ENCODE measurements at places on chromosomes 2 and 18. TPM values are rescaled to one million over a fixed set of nuclear protein-coding genes. Genes with fewer than 3 reads are reported as not detected.

DNA sequence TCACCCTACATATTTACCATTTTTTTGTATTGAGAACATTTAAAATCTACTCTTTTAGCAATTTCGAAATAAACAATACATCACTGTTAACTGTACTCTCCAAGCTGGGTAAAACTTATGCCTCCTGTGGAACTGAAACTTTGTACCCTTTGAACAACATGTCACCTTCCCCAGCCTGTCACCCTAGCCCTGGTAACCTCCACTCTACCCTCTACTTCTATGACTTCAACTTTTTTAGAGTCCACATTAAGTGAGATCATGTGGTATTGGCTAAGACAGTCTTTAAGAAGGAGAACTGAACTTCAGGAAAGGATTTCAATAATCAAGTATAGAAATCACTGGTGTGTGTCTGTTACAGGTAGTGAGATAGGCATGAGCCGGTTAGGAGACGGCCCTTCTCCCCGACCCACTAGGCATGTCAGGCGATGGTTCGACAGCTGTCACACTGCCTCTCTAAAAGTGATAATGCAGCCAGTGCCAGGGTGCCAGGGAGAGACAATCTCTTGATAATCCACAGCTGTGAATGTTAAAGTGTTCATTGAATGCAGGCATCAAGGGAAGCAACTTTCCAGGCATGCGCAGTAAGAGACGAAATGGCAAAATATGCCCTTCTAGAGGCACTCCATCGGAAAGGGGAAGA lies 74.6 kb upstream of the RNF152 start:
- ATAC-seq, result no peak

DNA sequence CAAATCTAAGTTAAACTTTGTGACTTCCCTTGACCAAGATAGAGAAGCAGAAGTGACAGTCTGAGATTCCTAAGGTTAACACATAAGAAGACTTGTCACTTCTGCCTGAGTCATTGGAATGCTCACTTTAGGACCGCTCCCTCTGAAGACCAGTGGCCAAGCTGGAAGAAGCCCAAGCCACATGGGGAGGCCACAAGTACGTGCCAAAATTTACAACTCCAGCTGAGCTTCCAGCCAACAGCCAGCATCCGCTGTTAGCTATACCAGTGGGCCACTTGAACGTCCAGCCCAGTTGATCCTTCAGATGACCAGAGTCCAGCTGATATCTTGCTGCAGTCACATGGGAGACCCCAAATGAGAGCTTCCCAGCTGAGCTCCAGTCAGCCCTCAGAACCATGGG lies 18.1 kb upstream of the ANTXR1 start:
- ATAC-seq, result no peak

GRCh38 chr2:224031358-224031970 lies 7.6 kb downstream of the SERPINE2 start:
- ATAC-seq, result no peak

- ATAC-seq, result peak; percentile 51
These were observed 104.2 kb downstream of the CRIM1 start for GRCh38 chr2:36459725-36460137.

- peak; percentile 14 for ATAC-seq
These were observed 70.4 kb upstream of the CYP1B1 start for GRCh38 chr2:38146275-38146906.

DNA sequence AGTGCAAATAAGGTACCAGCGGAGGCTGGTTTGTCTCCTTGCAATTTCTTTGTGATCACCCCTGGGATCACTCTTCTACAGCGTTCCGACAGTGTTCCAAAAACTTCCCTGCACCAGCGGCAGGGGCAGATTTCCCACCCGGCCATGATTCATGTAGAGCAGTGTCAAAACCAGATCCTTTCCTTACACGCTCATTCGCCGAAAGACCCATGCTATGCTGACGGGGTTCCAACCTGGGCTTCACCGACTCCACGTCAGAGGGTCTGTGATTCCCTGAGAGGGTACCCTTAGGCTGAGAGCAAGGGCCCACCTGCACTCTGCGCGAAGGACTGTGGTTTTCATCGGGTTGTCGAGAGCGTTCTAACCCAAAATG lies 423 bp upstream of the TTC27 start:
- peak; percentile 46 for ATAC-seq

DNA sequence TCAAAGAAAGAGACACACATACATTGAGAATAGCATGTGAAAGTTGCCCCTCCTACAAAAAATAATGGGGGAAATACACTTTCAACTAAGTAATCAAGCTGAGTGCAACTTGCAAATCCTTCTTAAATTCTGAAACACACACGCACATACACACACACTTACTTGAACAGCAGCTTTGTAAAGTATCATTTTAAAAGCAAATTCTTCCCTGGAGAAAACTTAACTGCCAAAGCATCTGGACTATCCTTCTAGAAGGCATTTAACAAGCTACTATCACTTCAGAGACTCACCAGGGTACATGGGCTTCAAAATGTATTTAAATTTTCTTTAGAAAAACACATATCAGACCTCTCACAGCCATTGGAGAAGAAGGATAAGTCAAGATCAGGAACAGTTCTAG lies 15.3 kb downstream of the GAREM1 start:
- ATAC-seq, result no peak

GRCh38 chr2:56316011-56316410 lies 132.2 kb downstream of the CCDC85A start:
- no peak for ATAC-seq

DNA sequence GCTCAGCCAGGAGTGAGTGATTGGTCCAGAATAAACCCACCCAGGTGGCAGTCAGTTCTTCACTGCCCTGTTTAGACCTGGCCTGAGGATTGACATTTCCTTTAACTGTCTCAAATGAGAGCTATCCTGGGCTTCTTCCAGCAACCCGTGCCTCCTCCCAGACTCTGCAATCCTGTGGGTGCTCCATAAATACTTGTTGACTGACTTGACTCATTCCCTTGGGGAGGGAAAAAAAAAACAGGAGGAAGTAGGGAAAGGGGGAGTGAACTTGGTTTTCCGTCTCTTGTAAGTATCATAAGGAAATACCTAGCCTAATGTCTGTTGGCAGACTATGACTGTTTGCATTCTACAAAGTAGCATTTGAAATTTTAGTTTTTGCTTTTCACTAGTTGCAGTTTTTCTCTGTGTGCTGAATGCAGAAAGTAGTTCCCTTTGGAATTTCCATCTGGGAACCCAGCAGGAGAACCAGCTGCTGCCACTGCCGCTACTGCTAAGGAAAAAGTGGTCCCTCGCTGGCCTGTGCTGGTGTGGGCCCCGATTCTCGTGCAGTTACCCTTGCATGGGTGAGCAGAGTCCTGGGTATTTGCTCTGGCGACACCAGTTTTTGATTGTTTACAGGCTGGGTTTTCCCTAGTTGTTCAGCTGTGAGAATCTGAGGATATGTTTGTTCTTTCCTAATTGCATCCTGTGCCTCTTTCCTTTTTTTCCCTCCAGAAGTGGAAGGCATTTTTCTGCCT lies 78.8 kb downstream of the TGOLN2 start:
- peak; percentile 37 for ATAC-seq

GRCh38 chr2:10079266-10079869 lies 843 bp downstream of the CYS1 start:
- ATAC-seq, result peak; percentile 54

DNA sequence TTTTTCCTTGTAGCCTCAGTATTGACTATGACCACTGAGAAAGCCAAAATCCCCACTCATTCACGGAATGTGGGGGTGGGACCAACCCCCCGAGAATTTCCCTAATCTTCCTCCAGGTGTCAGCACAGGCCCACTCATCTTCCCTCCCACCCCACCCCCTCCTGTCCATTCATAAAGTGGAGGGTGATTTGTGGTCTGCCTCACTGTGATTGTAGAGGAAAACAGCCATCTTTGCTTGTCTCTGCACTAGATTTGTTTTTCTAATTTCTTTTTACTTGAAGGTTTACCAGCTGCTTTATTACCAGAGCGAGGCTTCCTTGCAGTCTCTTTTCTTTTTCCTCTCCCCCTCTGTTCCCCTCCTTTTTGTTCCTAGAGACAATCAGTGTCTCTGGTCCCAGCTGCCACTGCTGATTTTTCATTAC lies 171.8 kb downstream of the ICOS start:
- no peak for ATAC-seq

Gene CASP10
- total RNA-seq, result 11.2 TPM

Gene MRO
- not detected for total RNA-seq

Gene DNAH6
- 0.04 TPM for total RNA-seq

Gene CSRNP3
- total RNA-seq, result 1.2 TPM

Measured in esophagus mucosa (tissue), 1 donor.